Endothelial cell of umbilical vein (primary cell): ENCODE measurements at places on chromosomes 16 and 17. TPM values are rescaled to one million over a fixed set of nuclear protein-coding genes. Genes with fewer than 3 reads are reported as not detected.

DNA sequence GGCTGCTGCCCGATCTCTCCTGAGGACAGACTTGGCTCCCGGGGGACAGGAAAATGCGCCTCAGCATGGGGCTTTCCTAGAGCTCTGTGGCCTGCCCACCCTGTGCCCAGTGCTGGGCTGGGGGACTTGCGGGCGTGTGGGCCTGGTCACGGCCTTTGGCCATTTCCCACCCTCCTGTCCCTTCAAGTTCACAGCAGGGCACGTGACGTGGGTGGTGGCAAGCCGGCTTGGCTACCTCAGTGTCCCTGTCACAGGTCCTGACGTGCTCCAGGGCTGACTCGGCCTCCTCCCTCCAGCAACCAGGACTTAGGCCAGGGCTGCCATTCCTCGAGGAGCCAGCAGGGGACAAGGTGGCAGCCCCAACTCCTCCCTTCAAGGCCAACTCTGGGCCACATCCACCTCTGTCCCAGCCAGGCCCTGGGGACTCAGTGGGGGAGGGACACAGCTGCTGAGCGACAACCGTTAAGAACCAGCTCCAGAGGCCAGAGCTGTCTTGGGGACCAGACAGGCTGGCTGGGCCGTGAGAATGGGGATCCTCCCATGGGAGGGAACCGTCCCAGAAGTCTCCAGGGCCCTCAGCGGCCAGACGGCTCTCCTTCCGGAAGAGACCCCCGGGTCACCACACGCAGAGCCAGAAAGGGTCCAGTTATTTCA lies 981 bp upstream of the UNC13D start:
- DNase-seq: peak; percentile 70

- no peak for DNase-seq
These were observed 138.8 kb downstream of the PRKCA start for GRCh38 chr17:66441101-66441661.

GRCh38 chr17:57984936-57985674 lies 2.9 kb downstream of the VEZF1 start:
- no peak for DNase-seq

- no peak for DNase-seq
These were observed 48.8 kb downstream of the HSD17B2 start for GRCh38 chr16:82083710-82084353.

The C16orf95 gene
- polyA plus RNA-seq: 4.0 and 6.1 TPM in 2 replicates

- DNase-seq: no peak
These were observed 133.9 kb upstream of the SOX9 start for GRCh38 chr17:71986886-71987285.

DNA sequence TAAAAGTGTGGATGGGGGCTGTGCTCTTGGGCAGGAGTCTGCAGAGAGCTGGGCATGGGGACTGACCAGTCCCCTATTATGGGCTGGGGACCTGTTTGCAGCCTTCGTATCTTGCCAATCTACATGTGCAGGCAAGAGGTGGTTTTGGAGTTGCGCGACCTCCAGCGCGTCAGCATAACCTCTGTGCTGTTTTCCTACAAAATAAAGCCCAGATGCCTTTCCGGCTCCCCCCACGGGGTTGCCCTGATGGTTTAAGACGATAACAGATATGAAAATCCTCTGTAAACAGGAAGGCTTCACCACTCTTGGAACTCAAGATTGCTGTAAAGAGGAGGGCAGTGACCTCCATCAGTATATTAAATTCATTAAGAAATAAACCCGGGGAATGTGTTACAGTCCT lies 16.5 kb upstream of the SPPL2C start:
- DNase-seq: no peak

DNA sequence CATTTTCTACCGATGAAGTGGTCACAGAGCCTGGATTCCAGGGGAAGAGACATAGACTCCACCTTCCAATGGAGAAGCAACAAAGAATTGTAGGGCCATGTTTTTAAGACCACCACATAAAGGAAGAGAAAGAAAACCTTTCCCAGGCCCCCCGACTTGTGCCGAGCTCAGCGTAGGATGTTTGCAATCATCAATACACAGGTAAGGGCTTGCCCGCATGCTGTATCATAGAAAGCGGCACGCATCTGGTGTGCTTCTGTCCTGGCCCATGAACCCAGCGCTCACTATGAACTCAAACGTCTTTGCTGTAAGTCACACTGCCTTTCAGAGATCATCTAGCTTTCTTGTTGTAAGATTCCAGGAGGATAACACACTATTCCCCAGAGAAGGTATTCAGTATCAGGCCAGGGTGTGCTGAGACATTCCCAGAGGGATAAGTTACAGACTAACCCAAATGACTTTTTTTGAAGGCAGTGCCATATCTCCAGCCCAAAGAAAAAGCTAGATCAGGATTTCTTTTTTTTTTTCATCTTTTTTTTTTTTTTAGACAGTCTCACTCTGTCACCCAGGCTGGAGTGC lies 79.5 kb upstream of the RPL38 start:
- no peak for DNase-seq

The KRTAP9-9 gene
- not detected in 2 replicates for polyA plus RNA-seq

DNA sequence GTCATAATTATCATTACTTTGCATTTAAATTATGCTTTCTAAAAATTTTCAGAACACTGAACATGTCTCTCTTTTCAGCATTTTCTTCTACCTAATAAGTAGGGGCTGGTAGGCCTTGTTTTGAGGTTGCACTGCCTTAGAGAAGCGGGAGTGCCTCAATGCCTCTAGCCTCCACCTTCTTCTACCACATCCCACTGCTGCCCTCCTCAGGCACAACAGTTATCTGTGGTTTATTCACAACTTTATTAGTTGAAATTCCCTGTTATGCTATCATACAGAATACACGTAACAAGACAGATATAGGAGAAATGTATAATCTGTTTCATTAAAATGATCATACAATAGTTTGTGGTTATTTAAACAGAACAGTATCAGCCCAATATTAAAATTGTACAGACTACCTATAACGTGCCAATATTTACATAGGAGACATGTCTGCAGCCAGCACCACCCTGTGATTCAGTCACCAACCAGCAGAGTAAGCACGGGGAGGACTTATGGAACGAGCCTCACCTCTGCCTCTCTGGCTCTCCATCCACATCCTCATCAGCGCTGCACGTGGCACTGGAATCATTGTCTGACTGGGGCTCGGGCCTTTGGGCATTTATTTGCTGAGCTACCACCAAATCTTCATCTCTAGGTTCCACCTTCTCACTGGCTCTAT lies 101.2 kb downstream of the TTC19 start:
- peak; percentile 14 for DNase-seq

The NSMCE1 gene
- 21.9 and 23.8 TPM in 2 replicates for polyA plus RNA-seq

DNA sequence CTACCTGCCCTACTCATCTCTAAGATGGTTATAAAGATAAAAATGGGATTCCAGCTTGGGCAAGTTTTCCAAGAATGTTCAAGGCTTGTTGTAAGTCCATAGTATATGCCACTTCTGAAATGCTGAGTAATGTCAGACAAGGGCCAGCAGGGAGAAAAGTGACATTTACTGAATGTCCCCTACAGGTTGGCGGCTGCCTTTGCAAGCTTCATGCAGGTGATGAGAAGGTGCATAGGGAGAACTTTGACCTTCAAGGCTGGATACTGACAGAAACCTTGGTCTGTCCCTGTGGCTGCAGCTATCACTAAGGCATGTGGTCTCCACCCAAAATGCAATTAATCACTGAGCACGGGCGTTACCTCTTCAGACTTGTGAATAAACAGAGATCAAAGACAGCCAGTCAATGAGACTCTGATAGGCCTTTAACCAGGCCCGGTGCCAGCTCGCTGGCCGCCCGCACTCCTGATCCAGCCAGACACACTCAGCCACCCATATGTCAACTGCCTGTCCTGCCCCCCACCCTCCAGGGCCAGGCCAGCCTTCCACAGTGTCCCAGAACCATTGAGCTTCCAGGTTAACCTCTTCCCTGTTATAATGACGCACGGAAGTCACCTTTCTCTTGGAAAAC lies 26.8 kb upstream of the AXIN2 start:
- DNase-seq: no peak

DNA sequence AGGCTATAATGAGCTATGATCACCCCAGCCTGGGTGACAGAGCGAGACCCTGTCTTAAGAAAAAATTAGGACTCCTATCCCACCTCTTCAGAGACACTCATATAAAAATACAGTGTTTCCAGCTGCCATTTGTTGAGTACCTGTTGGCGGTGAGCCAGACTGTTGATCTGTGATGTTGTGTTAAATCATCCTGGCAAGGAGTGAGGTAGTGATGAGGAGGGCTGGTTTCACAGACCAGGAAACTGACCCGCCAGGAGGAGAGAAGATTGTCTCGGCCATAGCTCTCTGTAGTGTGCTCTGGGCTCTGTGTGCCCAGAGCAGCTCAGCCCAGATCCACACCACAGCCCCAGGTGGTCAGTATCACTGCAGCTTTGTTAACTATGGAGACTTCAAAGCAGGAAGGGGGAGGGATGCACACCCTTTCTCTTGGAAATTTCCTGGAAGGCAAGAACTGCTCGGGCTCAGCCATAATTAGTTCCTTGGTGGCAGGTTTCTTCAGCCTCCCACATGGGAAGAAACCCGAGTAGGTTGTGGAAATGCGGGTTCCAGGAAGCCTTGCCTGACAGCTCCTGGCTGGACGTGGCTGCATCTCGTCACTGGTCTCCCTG lies 343.0 kb downstream of the SNX29 start:
- no peak for DNase-seq

GRCh38 chr16:85390511-85391174 lies 222.5 kb upstream of the GSE1 start:
- no peak for DNase-seq

DNA sequence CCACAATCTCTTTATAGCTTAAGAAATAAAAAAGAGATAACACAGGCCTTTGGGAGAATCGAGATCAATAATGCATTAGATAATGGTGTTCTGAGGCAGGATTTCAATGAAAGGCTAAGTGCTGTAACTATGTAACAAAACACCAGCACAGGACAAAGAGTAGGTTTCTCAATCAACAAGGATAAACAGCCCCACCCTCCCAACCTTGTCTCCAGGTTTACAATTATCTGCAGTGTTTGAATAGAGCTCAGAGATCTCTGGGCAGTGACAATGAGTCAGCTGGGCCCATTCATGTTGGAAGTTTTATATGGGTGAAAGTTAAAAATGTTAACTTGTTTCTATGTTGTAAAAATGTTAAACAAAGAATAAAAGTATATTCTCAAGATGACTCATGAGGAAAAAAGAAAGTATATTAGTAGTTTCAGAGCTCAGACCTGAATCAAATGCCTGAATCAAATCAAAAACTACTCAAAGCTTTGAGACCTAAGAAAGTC lies 17.0 kb upstream of the KRT20 start:
- no peak for DNase-seq
